ENCODE measurements at places on chromosomes 16 and 17. TPM values are rescaled to one million over a fixed set of nuclear protein-coding genes. Genes with fewer than 3 reads are reported as not detected.

MT4 gene
- total RNA-seq: not detected

DNA sequence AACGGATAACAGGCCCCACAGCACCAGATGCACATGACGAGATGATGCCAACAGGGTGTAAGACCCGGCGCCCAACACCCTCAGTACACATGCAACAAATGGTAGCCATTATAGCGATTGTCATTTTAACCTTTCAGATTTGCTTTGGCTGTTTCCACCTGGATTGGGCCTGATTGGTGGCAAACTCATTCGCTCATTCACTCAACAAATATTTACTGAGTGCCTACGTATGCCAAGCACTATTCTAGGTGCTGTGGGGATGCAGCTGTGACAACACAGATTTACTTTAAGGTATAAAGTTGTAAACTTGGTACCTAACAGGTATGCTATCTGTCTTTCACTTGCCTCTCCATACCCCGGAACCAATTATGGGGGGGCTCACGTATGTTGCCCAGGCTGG, 66.8 kb downstream of the SRCIN1 start:
- no peak for DNase-seq

GRCh38 chr17:82943339-82943738, 103.5 kb upstream of the ZNF750 start:
- no peak for DNase-seq

DNA sequence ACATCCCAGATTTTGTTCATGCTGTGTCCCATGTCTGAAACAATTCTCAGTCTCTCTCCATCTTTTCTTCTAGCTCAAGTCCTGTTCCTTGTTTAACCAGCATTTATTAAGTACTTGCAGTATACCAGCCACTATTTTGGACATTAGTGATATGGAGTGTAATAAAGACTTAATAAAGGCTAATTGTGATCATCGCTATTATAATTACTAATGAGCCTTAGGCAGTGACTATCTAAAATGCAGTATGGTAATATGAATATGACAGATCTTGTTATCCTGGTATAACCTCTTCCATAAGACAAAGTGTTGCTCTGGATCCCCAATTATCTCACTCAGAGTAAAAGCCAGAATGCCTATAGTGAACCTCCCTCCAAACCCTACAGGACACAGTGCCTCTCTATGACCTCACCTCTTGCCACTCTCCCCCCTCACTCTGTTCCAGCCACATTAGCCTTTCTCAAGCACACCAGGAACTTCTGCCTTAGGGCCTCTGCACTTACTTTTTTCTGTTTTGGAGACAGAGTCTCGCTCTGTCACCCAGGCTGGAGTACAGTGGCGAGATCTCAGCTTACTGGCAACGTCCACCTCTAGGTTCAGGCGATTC, 1.8 kb upstream of the FLOT2 start:
- DNase-seq: no peak

DNA sequence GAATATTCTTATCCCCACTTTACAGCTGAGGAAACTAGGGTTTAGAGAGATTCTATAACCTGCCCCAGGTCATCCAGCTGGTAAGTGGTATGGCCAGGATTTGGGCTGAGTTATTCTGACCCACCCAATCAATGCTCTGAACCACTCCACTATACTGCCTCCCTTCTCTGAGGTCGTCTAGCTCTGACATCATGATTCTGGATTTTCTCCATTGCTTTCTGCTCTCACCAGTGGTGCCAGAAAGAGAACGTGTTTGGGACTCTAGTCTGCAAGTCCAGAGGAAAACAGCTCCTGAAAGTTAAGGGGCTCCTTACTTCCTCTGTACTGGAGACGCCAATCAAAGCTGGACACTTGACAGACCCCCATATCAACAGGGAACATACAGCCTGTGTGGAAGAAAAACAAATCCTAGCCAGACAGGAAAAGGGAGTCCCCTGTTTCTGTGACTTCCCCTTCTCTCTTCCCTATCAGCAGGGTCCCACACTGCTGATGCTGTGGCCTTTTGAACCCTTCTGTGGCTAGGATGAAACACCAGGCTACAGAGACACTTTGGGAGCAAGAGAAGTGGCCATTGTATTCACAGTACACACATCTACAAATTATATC, 6.0 kb upstream of the EZH1 start:
- DNase-seq: no peak

UBE2G1 gene
- 80.6 TPM for total RNA-seq

DNA sequence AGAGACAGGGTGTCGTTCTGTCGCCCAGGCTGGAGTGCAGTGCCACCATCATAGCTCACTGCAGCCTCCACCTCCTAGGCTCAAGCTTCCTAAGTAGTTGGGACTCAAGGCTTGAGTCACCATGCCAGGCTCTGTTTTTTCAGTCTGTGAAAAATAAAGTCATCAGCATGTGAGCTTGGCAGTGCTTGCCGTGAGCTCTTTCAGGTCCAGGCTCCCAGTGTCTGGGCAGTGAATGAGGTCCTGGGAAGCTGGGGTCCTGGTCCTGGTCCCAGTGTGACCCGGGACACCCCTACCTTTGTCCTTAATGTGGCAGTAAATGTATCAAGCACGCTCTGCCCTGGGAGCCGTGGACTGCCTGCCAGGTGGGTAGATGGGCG, 22.9 kb upstream of the RPL13 start:
- no peak for DNase-seq

DNA sequence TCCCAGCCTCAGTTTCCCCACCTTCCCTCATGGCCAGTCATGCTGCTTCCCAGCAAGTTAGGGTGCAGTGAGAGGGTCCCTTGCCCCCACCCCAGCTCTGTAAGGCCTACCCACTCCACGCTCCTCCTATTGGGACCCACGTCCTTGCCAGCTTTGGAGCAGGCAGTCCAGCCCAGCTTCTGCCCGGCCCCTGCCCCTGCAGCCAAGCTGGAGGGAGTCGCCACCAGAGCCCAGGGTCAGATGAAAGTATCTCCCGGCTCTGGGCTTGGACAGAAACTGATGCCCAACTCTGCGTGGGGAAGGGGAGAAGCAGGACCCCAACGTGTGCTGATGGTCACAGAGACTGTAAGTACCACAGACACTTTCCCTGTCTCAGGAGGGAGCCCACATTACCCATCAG, 32.6 kb downstream of the SDK2 start:
- DNase-seq: no peak

- DNase-seq: peak; percentile 13
Observed at GRCh38 chr17:11996722-11997146, 541 bp downstream of the ZNF18 start.

CHST5 gene
- total RNA-seq: 0.32 TPM

DNA sequence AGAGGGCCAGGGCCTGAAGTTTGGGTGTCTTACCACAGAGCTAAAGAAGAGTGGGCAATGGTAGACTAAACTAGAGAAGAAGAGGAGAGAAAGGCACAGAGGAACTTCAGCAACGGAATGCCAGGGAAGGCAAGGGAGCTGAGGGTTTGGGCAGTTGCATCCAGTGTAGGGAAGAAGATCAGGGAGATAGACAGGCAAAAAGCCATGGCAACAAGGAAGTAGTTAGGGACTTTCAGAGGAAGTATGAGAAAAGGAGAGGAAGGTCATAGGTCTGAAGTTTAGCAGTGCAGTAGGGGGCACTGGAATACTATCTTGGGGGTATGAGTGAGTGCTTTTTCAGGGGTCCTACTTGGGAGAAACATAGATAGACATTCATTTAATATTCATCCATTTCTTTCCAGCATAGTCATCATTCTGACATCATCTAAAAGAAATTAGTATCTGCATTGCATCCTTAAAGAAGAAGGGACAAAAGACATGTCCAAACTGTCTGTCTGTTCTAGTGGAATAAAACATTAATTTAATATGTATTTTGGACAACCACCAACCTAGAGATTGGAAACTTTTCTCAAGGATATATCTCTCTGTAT, 2.2 kb upstream of the NF1 start:
- DNase-seq: no peak

GIT1 gene
- total RNA-seq: 76.5 TPM

DNA sequence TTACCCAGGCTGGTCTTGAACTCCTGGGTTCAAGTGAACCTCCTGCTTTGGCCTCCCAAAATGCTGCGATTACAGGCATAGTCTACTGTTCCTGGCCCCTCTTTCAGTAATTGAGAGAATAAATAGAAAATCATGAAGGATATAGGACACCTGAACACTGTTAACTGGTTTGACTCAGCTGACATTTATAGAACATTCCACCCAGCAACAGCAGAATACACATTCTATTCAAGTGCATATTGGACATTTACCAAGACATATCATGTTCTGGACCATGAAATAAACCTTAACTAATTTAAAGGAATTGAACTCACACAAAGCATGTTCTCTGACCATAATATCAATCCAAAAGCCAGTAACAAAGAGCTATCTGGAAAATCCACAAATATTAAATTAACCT, 19.8 kb upstream of the BAIAP2 start:
- no peak for DNase-seq

ZFP3 gene
- 0.05 TPM for total RNA-seq

MILR1 gene
- total RNA-seq: 3.8 TPM

DNA sequence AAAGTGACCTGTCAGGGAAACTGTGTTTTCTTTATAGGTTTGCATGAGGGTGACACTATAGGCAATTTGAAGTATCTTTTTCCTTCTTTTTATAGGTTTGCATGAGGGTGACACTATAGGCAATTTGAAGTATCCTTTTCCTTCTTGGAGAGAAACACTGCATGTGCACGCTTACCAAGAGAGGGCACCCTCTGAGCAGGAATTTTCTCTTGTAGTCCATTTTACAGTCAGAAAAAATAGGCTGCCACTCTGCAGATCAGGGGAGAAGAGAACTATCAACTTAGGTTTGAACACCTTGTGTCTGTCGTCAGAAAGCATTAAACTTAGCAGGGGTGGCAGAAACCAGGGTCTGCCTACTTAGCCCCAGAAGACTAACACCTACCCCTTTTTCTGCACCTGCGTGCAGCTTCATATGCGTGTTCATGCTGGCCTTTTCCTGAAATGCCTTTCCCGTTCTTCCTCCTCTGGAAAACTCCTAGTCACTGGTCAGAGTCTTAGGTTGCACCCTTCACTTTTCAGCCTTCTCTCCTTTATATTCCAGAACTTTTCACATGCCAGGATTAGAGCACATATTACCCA, 16.4 kb upstream of the SMIM36 start:
- DNase-seq: peak; percentile 42

GRCh38 chr17:81309859-81310839, 15.0 kb upstream of the SLC38A10 start:
- no peak for DNase-seq

DNA sequence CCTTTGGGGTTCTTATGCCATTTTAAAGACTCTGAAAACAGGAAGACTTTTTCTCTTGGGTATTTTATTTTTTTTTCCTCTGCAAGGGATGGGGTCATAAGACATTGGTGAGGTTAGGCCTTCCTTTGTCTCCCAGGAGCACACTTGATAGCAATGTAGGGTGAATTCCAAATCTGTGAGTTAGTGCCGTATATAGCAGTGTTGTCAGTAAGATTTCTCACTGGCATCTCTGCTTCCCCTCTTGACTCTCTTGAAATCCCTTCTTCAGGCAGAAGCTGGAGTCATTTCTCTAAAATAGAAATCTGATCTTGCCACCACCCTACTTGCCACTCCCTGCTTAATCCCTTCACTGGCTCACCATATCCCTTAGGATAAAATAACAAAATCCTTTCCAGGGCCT, 529.7 kb downstream of the WWOX start:
- DNase-seq: no peak

- DNase-seq: no peak
Observed at GRCh38 chr16:23074423-23074822, 74.8 kb downstream of the USP31 start.

GRCh38 chr17:55005520-55005919, 37.0 kb downstream of the STXBP4 start:
- peak; percentile 63 for DNase-seq

- DNase-seq: no peak
Observed at GRCh38 chr16:57663917-57664661, 4.0 kb upstream of the ADGRG3 start.

ASPA gene
- not detected for total RNA-seq

- peak; percentile 85 for DNase-seq
Observed at GRCh38 chr17:3845621-3846436, at the start of gene NCBP3. Gene NCBP3, minus strand, starts transcription at chr17:3846246. Its CDS starts 23 bp downstream, at chr17:3846223.

GRCh38 chr16:19815418-19815817, 69.2 kb downstream of the GPRC5B start:
- no peak for DNase-seq

DNA sequence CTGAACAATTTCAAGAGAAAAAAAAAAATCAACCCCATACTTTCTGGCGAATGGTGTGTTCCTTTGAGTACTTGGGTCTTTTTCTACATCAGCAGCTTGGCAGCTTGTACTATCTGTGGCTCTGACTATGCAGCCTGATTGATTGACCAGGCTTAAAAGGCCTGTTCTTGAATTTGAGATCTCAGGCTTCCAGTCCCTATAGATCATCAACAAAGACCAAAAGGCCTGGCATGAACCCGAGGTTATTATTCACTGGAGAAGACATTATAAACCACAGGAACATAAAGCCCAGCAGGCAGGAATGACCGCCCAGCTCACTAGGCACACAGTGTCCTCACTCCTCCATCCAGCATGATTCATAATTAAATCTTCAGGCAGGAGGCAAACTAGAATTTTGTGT, 32.1 kb upstream of the CDH3 start:
- DNase-seq: no peak

DNA sequence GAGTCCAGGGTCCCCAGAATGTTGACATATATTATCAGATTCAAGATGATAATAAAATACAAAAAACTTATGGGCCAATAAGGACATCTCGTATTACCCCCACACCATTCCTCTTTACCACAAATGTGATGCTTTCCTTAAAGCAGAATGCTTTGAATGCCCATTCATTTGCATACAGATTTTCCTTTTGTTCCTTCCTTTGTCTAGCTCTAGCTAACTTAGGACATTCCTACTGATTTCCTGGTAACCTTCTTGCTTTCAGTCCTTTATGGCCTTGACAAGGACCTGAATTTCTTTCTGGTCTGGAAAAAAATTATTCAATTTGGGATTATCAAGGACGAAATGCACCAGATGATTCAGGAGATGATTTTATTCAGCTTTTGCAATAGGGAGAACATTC, 304.0 kb downstream of the TMEM114 start:
- no peak for DNase-seq
